Foreskin fibroblast (primary cell): ENCODE measurements at places on chromosomes 2 and 18.
A peak's percentile ranks its signal among the peaks of the same experiment; 100 is the strongest.

GRCh38 chr2:241618296-241618805, 18.6 kb downstream of the THAP4 start:
- DNase-seq, result no peak

DNA sequence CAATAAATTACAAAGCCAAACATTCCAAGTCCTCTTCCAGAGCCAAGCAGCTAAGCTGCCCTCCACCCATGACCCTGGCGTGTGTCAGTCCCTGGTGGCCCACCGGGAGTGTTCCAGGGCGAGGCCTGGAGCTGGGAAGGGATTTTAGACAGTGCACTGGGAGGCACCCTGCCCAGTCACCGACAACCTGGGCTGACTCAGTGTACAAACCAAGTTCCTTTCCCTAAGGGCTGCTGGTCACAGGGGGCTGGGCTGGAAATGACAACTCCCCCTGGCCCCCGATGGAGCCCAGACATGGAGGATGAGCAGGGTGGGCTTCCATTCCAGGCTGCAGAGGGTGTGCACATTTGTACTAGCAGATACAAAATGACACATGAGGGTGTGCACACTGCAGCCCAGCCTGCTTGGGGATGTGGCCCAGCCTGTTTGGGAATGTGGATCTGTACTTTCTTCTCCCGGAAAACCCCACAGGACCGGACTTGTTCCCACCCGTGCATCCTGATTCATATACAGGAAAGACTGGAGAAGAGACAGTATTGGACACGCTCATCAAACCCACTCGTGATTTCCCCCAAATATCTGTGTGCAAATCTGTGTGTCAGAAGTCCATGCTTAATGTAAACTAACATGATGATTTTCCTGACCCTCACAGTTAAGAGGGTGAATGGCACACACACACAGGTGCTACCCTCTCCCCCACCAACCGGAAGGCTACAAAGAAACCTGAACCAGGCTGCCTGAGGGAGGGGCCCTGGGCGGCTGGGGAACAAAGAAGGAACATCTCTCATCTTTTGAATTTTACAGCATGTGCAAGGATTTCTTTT, 58.9 kb downstream of the NDUFA10 start:
- no peak for DNase-seq

DNA sequence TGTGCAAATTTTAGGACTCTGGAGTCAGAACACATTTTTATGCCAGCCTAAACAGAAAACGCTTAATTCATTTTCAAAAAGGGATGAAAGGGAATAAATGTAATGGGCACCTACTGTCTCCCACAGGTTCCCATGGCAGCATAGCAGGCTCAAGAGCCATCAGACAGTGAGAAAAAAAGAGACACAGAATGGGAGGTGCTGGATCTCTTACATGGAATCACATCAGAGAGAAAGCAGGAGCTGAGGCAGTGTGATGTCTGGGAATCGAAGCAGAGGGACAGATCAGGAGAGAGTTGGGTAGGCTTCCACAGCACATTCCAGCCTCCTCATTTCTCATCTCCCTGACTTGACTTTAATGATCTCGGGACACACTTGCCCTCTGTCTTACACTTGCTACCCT, 684.3 kb downstream of the KCNJ3 start:
- DNase-seq, result no peak

GRCh38 chr2:148058641-148059040, 37.8 kb downstream of the MBD5 start:
- DNase-seq, result peak; percentile 11

DNA sequence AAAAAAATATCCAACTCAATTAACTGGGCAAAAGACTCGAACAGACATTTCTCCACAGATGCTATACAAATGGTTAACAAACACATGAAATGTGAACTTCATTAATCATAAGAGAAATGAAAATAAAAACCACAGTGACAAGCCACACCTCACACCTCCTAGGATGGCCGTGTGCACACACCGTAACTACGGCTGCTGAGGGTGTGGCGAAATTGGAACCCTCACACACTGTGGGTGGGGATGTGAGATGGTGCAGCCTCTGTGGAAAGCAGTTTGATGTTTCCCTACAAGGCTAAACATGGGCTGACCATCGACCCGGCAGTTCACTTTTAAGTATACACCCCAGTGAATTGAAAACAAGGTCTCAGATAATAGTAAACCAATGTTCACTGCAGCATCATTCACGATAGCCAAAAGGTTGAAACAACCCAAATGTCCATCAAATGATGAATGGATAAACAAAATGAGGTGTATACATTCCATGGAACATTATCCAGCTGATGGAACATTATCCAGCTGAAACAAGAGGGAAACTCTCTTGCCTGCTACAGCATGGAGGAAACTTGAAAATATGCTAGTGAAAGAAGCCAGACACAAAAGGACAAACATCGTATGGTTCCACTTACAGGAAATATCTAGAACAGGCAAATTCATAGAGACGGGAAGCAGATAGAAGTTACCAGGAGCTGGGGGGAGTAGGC, 32.2 kb downstream of the ZAP70 start:
- no peak for DNase-seq

DNA sequence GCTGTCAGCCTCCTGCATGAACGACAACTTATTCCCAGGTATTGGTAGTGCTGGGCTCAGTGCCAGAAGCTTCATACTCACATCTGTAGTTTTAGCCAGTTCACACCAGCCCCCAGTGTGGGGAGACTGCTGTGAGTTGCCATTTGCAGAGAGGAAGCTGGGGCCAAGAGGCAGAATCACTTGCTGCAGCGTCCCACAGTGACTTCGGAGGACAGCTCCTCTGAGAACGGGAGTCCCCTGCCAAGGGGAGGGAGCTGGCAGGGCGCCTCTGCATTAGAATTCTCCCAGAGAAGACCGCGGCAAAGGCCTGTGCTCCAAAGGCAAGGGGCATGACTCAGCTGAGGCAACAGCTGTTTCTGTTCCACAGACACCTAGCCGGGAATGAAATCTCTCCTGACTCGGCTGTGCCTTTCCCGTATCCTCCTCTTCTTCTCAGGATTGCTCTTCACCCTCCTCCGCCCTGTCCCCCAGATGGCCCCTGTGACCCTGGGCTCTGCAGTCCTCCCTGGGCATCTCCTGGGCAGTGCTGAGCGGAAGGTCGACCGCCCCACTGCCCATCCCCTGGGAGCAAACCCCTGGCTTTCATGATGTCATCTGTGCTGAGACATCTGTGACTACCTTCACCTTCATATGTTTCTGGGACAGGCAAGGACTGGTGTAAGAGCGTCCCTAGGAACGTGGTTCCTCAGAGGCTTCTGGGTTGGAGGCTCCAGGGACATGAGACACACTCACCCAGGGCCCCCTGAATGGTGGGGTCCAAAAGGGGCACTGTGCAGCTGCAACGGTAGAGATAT, 18.0 kb downstream of the MAL start:
- peak; percentile 76 for DNase-seq

DNA sequence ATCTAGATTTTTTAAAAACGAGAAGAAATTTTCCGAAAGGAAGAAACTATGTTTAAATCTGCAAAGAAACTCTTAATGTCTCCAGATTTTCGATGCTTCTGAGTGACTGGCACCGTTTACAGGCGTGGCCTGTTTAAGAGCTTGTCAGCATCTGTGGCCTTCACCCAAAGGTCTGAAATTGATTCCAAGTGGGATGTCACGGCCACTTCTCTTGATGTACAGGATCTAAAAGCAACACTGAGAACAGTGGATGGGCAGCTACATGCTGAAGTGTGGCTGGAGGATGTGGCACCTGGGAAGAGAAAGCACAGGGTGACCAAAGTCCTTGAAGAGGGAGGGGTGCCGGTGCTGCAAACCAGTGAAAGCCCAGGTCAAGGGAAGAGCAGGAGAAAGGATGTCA, 28.0 kb downstream of the EMILIN2 start:
- DNase-seq, result no peak

DNA sequence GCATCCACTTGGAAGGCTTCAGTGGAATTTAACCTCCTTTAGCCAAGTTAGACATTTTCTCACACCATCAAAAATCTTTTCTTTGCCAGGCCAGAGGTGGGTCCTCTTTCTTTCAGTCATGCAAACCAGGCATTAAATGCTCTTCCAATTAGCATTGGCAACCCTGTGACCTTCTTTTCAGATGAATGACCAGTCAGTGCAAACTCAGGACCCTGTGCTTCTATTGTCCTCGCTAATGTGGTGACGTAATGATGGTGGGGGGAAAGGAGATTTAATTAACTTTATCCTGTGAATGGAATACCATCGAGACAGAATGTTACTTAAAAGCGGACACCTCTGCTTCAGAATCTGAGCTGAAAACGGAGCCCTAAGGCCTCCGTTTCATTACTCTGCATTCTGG, 23.2 kb upstream of the STPG4 start:
- no peak for DNase-seq

DNA sequence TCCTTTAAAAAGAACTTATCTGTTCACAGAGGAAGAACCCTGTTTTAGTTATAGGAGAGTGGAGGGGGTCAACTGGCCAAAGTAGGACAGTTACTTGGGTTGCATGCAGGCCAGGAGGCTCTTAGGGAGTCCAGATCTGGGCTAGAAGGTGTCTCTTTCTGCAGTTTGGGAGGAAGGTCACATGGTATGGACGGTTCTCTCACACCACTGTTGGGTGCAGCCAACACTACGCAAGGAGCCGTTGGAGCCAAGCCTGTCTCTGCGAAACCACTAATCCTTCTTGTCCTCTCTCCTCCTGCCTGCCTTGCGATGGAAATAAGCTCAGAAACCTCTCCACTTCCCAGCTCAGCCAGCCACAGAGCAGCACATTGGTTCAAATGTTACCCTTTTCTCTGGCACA, 105.9 kb upstream of the TGFA start:
- no peak for DNase-seq

DNA sequence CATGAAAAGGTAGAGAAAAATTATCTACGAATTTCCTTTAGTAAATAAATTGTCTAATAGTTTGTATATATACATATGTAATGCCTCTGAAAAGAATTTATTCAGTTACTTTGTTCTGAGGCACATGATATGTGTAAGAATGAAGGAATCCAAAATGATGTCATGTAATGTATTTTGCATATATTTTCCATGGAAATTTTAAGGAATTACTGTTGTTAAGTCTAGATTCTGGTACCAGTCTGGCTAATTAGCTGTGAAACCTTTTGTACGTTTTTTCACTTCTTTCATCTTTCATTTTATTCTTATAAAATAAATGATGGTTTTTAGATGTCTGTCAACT, 12.3 kb downstream of the YIPF4 start:
- no peak for DNase-seq

- no peak for DNase-seq
Observed at GRCh38 chr2:211049321-211050018, 493.1 kb downstream of the CPS1 start.

DNA sequence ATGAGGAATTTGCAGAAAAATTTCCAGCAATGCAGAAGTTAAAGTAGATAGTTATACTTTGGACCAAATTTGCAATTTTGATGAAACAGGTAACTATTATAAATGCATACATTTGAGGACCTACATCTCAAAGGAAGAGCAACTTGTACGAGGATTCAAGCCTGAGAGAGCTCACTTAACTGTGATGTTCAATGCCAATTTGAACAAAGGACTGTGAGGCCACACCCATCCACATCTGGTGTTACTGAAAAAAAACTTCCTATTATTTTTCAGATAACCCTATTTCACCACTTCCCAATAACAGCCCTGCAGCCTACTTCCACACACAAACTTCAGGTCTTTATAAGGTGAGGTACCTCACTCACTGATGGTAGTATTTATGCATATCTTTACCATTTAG, 203.5 kb upstream of the NABP1 start:
- no peak for DNase-seq

DNA sequence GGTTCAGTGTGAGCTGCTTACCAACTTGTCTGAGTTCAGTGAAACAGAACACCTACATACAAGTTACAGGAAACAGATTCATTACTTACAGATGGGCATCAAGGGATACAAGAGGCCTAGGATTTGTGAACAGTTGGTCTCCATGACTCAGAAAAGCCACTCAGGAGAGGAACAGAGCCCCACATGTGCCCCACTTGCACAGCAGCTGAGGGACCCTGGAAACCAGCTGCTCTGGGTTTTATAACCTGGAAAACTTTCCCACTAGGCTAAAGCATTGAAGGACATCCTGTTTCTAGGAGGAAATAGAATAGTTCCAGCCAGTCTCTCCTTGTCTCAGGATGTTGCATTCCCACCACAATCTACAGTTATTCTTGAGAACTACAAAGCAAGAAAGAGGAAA, 530.0 kb downstream of the ZNF804A start:
- DNase-seq, result no peak

GRCh38 chr2:32553829-32554432, 73.9 kb upstream of the TTC27 start:
- peak; percentile 13 for DNase-seq

- DNase-seq, result no peak
Observed at GRCh38 chr2:46340740-46341420, 43.7 kb downstream of the EPAS1 start.

GRCh38 chr2:62525549-62526269, 19.7 kb upstream of the TMEM17 start:
- no peak for DNase-seq

DNA sequence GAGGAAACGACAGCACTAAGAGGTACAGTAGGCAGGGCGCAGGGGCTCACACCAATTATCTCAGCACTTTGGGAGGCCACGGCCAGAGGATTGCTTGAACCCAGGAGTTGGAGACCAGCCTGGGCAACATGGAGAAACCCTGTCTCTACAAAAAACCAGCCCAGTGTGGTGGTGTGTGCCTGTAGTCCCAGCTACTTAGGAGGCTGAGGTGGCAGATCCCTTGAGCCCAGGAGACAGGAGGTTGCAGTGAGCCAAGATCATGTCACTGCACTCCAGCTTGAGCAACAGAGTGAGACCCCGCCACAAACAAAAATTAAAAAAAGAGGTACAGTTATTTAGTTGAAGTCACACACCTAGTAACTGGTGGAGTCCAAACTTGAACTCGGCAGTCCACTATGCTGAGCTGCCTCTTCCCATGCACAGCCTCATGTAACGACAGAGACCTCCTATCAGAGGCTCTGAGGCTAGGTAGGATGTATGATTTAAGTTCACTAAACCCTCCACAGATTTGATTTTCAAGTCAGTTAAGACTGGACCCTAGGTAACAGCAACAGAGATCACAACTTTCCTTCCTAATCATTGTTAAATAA, 8.7 kb downstream of the STK17B start:
- no peak for DNase-seq

DNA sequence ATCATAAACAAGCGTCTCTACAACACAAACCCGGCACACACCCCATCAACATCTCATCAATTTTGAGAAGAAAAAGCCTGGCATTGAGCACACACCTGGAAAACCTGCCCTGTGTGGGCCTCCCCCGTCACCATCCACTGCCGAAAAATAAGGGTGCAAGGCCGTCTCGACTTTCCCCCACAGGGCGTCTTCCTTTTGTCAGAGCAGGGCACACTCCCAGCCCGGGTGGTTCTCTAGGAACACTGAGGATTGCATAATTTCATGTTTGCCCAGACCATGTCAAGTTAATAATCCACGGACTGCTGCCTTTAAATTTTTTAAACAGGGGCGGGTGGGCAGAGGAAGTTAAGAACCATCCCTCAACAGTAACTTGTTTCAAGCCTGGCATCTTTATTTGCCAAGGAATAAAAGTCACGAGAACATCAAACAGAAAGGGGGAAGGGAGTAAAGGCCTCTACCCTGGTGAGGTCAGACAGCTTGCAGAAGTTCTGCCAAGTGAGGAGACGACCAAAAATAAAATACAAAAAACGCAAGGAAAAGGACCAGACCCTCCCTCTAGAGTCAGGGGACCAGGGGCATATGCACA, 2.1 kb downstream of the TFCP2L1 start:
- no peak for DNase-seq

GRCh38 chr2:200944467-200945394, 18.7 kb downstream of the ORC2 start:
- peak; percentile 82 for DNase-seq

GRCh38 chr2:212384027-212384426, 154.6 kb downstream of the ERBB4 start:
- no peak for DNase-seq

- DNase-seq, result peak; percentile 75
Observed at GRCh38 chr2:145692971-145693478, 1173.1 kb upstream of the ZEB2 start.
